ENCODE measurements at places on chromosomes 2 and 18. TPM values are rescaled to one million over a fixed set of nuclear protein-coding genes. Genes with fewer than 3 reads are reported as not detected.

The MATN3 gene
- total RNA-seq: 10.6 TPM

The CDKL4 gene
- total RNA-seq: not detected

The TSPYL6 gene
- not detected for total RNA-seq

The CCDC74B gene
- 6.4 TPM for total RNA-seq

The RNF144A gene
- 8.1 TPM for total RNA-seq

The IL37 gene
- not detected for total RNA-seq

The COBLL1 gene
- total RNA-seq: 4.2 TPM
